ENCODE measurements at places on chromosomes 3 and 15.

DNA sequence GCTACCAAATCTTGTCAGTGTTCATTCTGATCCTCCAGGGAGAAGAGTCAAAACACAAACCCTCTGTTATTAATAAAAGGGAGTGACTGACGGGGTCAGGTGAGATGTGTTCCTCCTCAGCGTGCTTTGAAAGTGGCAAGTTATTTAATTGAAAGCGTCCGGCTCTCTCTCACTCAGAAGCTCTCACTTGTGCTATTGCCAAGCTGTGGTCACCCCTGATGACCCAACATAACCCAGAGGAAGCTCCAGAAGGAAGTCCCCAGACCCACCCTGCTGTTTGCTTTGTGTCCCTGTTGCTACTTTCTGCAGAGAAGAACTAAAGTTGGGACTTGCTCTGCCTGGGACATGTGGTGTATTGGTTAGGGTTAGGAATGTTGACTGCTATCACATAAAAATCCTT, 235.6 kb downstream of the EDEM1 start:
- no peak for DNase-seq

- no peak for DNase-seq
These were observed 420.5 kb downstream of the EPHB1 start for GRCh38 chr3:135215516-135215915.

DNA sequence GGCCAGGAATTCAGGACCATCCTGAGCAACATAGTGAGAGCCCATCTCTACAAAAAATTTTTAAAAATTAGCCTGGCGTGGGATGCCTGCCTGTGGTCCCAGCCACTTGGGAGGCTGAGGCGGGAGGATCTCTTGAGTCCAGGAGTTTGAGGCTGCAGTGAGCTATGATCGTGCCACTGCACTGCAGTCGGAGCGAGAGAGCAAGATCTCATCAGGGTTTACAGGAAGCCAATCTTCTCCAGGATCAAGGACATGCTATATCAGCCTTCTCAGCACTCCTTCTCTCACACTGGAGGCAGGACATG, 451 bp upstream of the STOML1 start:
- no peak for DNase-seq

- no peak for DNase-seq
These were observed 20.5 kb upstream of the APEH start for GRCh38 chr3:49653621-49654020.

GRCh38 chr3:131315162-131315561, 66.4 kb upstream of the NUDT16 start:
- DNase-seq = no peak

DNA sequence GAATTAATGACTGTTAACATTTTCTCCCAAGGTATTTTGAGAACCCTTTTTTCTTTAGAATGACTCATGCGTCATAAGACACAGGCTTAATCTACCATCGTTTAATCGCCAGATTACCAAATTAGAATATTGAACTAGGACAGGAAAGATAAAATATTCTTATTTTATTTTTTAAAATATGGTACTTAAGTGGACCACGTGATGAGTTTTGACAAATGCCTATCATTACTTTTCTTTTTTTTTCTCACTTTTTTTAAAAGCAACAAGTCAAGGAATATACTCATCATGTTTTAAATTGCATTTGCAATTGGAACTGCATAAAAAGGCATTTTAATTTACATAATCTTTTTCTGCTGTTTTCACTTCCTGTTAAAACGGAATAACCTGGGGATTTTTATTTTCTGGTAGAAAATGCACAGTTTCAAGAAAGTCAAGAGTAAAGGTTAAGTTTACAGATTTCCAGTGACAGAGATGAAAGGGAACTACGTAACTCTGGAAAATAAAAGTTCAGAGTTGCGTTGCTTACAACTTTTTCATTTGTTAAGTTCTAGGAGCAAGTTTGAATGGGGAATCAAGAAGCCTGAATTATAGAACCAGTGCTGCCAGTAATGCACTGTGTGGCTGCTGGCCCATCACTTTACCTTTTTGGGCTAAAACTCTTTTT, 23.6 kb downstream of the SIAH2 start:
- DNase-seq = no peak

GRCh38 chr15:93126599-93126998, 37.6 kb upstream of the RGMA start:
- no peak for DNase-seq

GRCh38 chr3:129449279-129450115, 9.5 kb downstream of the IFT122 start:
- no peak for DNase-seq

GRCh38 chr3:136343446-136343845, 93.3 kb downstream of the PCCB start:
- DNase-seq = peak; percentile 53

DNA sequence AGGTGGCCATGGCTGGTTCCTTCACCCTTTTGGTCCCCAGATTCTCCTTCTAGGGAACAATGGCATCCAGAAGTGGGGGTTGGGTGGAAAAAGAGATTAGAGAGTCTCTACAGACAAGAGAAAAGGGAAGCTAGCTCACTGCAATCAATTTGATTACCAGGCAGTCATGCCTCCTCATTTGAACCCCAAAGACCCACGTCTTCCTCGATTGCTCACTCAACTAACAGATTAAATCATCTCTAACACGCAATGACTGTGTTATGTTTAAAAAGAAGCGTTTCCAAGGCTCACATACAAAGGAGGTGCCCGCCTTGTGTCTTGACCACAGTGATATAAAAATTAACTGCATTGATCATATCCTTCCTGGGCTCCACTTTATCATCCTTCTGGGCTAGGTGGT, 57.6 kb downstream of the BHLHE40 start:
- DNase-seq = no peak

GRCh38 chr3:65080432-65080831, 392.6 kb upstream of the ADAMTS9 start:
- DNase-seq = no peak

DNA sequence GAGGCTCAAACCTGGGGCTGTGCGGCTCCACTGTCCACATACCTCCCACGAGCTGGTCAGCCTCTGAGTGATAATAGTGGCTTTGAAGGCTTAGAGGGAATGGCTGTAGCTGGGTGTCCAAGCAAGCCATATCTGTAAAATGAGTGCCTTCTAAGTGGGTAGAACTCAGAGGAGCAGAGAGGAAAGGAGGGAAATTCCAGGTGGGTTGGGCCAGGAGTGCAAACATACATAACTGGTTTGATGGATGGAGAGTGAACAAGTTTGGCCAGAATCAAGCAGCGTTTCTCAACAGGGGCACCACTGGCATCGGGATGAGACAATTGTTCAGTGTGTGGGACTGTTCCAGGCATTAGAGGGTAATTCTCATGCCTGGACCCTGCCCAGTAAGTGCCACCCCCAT, 91.1 kb downstream of the ASB7 start:
- DNase-seq = peak; percentile 38

DNA sequence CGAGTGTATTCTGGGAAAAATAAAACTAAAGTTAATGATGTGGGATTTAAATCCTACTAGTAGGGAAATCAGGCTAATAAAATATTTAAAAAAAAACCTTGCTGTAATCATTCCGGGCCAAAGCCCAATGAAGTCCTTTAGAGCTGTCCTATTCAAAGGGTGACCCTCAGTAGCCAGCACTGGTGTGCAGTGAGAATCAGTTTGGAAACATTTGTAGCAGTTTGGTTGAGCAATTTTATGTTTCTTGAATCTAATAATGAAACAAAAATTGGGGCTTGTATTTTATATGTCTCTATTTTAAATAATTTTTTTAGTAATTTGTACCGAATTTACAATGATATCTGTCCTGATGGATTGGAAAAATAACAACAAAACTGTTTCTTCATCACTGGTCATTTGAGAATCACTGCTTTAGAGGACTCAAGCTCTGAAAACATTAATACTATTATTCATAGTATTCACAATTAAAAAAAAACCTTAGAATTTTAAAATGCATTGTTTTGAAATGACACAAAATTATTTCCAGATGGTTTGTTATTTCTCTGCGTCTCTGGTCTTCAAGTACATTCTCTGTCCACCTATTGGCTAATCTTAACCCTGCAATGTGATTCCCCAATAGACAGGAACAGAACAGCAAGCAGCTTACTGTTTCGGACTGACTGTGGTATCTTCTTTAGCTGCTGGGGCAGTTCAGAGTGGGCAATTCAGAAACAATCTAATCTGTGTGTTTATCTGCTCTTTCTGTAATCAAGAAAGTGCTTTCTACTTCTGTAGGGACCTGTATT, 71.2 kb downstream of the OTOL1 start:
- no peak for DNase-seq

GRCh38 chr3:69011096-69011730, 2.3 kb downstream of the EOGT start:
- DNase-seq = no peak

- DNase-seq = no peak
These were observed 26.4 kb downstream of the STOML1 start for GRCh38 chr15:73965758-73966113.

DNA sequence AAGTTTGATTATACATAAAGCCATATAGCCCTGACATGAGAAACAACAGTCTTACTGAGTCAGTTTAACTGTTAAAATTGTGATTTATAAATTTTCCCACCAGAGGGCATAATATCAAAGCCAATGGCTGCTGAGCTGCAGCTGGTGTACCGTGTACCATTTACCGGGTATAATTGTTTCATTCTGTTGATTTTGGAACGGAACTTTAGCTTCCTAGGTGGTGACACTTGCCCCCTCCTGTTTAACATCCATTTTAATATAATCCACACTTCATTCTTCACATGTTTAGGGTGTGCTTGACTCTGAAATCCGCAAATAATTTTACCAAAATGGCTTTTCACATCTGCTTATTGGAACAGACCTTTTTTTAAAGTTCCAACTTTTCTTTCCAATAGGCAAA, 72.8 kb downstream of the SLC9A9 start:
- DNase-seq = no peak

GRCh38 chr3:98977520-98977919, 76.0 kb upstream of the DCBLD2 start:
- DNase-seq = no peak

DNA sequence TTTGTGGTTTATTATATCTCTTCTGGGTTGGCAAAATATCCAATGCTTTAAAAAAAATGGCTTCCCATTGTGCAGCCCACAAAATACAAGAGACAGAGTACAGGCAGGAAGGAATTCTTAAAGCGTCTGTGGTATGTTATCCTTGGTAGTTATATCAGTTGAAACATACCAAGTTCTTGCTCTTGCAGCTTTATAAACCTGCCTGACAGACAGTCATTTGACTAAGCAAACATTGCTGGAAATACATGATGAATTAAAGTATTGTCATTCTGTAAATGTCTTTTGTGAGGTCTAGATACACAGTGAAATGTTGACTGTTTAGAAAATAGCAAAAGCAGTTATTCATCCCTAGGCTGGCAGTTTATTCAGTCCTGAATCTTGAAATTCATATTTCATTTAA, 44.8 kb upstream of the MAP3K13 start:
- DNase-seq = no peak

DNA sequence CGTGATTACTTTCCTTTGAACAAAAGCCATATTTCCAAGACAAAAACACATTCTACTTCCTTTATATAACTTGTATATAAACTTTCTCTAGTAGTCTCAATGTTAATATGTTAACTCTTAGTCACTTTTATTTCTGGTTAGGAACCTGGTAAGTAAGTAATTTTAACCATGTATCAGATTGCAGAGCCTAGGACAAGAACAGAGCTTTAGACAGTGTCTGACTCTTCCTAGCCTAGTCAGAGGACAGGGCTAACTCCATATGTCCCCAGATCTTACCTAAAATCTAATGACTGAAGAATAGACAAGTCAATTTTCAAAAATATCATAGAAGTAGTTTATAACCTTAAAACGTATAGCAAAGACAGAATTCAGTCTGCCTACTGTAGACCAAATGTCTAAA, 8.3 kb downstream of the LEKR1 start:
- DNase-seq = no peak

DNA sequence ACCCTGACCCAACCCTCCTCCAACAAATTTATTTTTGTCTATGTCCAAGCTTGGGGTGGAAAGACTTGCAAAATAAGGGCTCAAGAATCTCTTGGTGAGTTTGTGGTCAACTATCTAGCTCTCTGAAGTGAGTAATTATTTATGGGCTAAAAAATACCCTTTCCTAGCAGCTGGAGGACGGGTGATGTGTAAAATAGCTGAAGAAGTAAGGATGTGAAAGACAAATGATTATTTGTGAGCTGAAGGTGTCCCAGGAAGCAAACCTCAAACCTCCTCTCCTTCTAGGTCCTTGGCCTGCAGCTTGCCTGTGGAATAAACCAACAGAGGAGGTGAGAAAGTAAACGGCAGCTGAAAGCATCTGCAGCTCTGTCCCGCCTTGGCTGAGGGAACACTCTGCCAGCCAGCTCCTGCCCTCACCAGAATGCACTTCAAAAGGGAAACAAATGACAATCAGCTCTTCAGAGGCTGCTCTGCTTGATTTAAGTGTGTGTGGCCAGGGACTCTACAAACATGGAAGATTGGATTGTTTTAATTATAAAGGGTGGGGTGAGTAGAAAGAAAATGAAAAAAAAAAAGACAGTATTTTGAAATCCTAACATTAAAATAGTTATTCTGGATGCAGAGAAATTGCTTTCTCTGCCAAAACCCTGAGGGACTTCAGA, 60.3 kb downstream of the TM4SF4 start:
- DNase-seq = peak; percentile 44
